Activated CD8-positive, alpha-beta memory T cell treated with anti-CD3 and anti-CD28 coated beads for 4 hours (primary cell): ENCODE measurements at places on chromosomes 4 and X.

GRCh38 chr4:71732706-71733105 lies 51.2 kb downstream of the GC start:
- DNase-seq = no peak

DNA sequence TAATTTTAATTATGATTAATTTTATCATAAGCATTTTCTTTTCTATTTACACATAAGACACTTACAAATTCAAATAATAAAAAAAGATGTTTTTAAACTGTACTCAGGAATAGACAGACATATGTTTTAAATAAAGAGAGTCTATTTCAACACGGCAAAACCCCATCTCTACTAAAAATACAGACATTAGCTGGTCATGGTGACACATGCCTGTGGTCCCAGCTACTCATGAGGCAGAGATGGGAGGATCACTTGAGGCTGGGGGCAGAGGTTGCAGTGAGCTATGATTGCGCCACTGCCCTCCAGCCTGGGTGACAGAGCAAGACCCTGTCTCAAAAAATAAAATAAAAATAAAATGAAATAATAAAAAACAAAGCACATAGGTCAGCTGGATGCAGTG lies 14.8 kb downstream of the FAM9B start:
- DNase-seq = no peak

GRCh38 chr4:158461336-158461735 lies 60.3 kb upstream of the RXFP1 start:
- no peak for DNase-seq

DNA sequence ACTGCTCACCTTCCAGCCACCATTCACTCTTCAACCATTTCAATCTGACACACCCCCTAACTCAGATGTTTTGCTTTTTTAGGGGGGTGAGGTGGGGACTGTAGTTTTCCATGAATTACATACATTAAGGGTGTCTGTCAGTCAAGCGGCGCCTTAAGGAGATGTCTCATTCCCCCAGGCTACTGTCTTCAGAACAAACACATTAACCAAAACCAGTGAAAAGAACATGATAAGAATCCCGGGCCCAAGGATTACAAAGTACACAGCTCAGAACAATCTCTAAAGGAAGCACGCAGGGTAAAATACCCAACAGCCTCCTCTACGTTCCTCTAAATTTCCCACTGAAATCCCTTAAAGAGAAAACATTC lies 62.5 kb upstream of the IRF2 start:
- DNase-seq = no peak

DNA sequence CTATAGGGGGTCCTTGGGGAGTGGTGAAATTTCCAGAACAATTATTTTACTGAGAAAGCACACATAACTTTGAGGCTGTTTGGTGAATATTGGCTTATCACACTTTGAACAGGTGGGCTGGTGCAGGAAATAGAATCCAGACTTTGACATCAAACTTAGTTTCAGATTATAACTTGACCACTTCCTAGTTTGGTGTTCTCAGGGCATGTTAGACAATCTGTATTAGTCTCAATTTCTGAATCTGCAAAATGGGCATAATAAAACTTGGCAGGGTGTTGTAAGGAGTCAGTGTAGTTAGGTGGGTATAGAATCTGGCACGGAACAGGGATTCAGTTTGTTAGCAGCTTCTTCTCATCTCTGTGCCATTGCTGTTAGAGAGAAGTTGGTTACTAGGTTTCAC lies 43.3 kb upstream of the MBNL3 start:
- no peak for DNase-seq

DNA sequence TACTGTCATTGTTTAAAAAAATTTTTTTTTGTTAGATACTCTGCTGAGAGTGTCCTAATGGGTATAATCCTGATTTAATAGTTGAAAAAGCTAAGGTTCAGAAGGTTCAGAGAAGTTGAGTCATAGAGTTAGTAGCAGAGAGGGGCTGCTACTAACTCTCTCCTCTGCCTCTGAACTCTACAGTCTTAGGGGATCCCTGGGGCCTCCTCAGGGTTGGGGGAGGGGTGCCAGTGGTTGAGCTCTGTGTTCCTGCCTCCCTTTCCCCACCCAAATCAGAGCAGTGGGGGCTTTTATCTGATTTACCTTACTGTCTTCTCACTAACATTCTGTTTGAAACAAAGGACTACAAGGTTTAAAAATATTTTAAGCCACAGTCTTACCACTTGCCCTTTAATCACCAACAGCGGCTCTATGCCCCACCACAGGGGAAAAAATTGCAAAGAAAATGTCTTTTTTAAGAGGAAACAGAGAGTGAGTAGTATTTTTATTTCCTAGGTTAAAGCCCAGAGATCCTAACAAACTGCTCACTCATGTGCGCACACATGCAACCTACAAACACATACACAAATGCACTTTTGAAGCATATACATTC lies 102.2 kb upstream of the ATP6AP2 start:
- DNase-seq = no peak

GRCh38 chrX:136262243-136262642 lies 11.0 kb upstream of the MAP7D3 start:
- DNase-seq = no peak

DNA sequence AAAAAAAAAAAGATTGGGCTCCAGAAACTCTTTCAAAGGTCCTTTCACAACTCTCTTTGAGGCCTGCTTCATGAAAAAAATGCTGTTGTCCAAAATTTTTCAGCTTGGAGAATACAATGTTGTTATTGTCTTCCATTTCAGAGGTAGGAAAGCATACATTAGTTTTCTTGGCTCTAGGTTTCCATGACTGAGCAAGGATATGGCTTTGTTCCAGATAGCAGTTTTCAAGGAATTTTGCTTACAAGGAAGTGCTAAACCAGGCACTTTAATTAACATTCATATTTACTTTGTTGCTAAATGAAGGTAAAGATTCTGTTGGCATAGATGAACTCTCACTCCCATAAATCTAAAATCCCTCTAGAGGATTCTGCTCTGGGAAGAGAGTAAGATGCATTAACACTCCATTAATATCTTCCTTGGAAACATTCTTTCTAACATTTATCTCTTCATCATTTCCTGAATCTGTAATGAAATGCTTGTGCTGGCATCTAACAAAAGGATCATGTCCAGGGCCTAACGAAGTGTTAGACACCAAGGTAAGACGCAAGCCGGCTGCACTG lies 118.4 kb downstream of the COL25A1 start:
- no peak for DNase-seq

- no peak for DNase-seq
Observed at GRCh38 chr4:149211876-149212275, 603.8 kb downstream of the IQCM start.

- no peak for DNase-seq
Observed at GRCh38 chrX:49704691-49705404, 9.1 kb upstream of the PAGE1 start.
